ENCODE measurements at places on chromosomes 13 and 19. TPM values are rescaled to one million over a fixed set of nuclear protein-coding genes. Genes with fewer than 3 reads are reported as not detected.

DNA sequence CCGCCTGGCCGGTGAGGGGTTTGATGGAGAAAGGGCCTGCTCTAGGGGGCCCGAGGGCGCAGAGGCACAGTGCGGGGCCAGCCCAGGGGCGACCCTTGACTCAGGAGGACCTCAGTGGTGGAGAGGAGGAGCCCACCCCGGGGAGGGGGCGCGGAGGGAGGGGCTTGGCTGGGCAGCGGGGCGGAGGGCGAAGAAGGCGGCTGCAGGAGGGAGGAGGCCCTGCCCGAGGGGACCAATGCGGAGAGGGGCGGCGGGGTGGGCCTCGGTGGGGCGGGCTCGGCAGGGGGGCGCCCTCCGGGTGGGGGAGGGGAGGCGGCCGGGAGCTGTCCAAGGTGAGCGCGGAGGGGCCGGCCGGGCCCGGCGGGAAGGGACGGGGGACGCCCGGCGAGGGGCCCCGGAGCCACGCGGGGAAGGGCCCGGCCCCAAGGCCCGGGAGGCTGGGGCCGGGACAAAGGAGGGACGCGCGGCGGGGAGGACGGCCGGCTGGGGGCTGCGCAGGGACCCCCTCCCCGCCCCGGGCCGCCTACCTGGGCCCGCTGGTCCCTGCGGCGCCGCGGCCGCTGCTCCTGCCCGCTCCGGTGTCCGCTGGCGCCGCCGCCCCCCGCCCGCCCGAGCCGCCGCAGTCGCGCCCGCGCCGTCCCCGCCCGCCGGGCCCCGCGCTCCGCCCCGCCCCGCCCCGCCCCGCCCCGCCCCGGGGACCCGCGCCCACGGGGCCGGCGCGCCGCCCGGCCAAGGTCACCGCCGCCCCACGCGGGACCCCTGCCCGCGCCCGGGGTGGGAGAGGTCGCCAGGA, at the start of gene DIRAS1:
Gene DIRAS1 (minus strand): TSS at position 596 of the 793 bp plus-strand sequence. CDS start 3,566 bp downstream, outside the sequence.
- peak; percentile 89 for DNase-seq

DNA sequence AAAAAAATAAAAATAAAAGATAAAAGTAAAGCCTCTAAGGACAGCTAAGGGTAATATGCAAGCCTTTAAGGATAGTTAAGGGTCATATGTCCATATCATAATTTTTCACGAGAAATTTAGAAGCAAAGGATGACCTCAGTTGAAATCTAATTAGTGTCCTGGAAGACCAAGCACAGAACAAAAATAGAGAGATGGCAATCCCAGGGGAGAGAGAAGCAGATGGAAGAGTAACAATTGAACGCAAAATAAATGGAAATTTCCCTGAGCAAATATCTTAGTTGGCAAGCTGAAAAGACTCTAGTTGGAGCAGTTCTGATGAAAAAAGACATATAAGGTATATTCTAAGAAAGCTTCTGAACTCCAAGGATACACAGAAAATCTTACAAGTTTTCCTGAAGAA, 275.4 kb downstream of the NALCN start:
- no peak for DNase-seq

GRCh38 chr19:57052081-57052480, 67.7 kb upstream of the USP29 start:
- no peak for DNase-seq

DNA sequence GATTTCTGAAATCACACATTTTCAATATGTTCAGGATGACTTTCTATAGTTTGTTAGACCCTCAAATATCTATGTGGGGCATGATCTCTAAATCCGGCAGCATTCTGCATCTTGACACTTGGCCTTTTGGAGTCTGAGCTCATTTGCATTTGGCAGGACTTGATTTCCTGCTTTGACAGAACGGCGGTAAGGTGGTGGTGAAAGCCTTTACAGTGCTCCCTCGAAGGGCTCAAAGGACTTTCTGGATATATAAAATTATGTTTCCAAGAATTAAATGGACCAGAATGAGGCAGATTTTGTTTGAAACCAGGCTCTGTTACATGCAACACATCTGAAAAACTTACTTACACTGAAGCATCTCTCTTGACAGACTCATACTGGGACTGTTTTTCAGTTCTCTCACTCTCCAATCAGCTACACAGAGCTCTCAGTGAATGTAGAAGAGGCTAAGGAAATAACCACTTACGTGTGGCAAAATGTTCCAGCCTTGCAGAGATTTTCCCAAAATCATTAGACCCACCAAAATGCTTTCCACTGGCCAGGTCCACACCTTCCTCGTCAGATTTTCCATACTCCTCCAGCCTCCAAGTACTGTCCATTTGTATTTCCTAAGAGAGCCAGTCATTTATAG, 207.2 kb downstream of the SPRY2 start:
- DNase-seq = no peak

LHB gene
- not detected for total RNA-seq

KASH5 gene
- 0.20 TPM for total RNA-seq

ACER1 gene
- not detected for total RNA-seq

TNNT1 gene
- total RNA-seq = 207 TPM
